ENCODE measurements at places on chromosomes 4 and X. TPM values are rescaled to one million over a fixed set of nuclear protein-coding genes. Genes with fewer than 3 reads are reported as not detected.

DNA sequence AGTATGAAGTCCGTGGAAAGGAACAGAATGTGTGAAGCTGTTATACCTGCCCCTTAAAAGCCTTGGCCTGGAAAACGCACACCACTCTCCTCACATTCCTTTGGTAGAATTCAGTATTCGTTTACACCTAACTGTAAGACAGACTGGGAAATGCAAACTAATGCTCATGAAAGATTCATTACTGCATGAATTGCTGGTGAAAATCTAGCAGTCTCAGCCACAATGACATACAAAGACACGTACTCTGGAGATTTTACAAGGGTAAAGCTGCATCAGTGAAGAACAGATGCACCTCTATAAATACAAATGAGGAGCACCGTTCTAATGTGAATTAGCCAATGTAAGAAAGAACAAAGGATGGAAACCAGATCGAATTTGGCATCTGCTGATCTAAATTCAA, 2051.3 kb downstream of the PCDH7 start:
- H3K36me3 ChIP-seq: no peaks in the 10 kb centered on the region
- no peak overlapping the region for H3K4me3 ChIP-seq
- H3K27me3 ChIP-seq: no peaks in the 10 kb centered on the region
- H3K4me1 ChIP-seq: no peaks in the 10 kb centered on the region
- no peak overlapping the region for H3K27ac ChIP-seq
- DNase-seq: no peak

DNA sequence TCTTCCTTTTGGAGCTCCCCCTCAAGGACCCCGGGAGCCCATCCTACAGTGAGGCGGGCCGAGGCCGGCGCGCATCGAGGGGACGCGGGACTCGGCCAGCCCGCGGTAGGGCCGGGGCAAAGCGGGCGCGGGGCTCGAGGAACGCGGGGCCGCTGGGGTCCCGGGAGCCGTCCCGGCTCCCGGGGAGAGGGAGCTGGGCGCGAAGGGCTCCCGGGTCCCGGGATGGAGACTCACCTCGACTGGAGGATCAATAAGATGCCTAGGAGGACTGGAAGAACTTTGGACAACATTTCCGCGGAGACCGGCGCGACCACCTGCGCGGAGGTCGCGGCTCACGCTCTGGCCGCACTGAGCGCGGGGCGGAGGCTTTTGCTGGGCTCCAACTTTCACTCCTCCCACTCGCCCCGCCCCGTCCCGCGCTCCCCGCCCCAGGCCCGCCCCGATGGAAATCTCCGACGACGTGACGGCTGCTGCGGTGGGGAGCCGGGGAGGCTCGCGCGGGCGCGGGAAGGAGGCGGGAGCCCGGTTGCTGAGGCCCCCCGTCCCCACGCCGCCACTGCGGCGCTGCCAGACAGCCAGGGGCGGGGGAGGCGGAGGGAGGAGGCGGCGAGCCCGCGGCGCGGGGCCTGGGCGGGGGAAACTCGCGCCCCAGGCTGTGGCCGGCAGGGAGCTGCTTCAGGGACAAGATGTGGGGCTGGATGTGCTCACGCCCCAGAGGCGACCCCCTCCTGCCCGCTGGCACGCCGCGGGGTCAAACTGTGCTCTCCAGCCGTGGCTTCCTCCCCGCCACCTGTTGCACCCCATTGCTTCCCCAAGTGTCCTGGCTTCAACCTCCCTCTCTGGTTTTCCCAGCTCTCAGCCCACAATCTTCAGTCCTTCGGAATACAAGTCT, at the start of gene GABRE:
TSS of gene GABRE (minus strand) at position 341 of the 892 bp plus-strand sequence. CDS start at position 290, 51 bp downstream.
- no peak within 1 kb of the TSS for H3K27ac ChIP-seq
- no peaks in the 10 kb centered on the region for H3K27me3 ChIP-seq
- DNase-seq: no peak

GRCh38 chrX:153999359-154000037, 20.2 kb downstream of the IRAK1 start:
- no peaks in the 10 kb centered on the region for H3K36me3 ChIP-seq
- no peak for DNase-seq
- no peak overlapping the region for H3K4me3 ChIP-seq
- no peak overlapping the region for H3K27ac ChIP-seq
- no peaks in the 10 kb centered on the region for H3K4me1 ChIP-seq

BEX4 gene
- total RNA-seq: 24.9 TPM

- no peak overlapping the region for H3K4me3 ChIP-seq
- peaks cover 22% of the 10 kb centered on the region for H3K36me3 ChIP-seq
- H3K4me1 ChIP-seq: peaks cover 35% of the 10 kb centered on the region
- H3K27me3 ChIP-seq: no peaks in the 10 kb centered on the region
These were observed 21.8 kb downstream of the NOP14 start for GRCh38 chr4:2941138-2942036.

All from naive thymus-derived CD4-positive, alpha-beta T cell (primary cell).